ENCODE measurements at places on chromosomes 11 and 22. TPM values are rescaled to one million over a fixed set of nuclear protein-coding genes. Genes with fewer than 3 reads are reported as not detected.

- peak; percentile 24 for DNase-seq
These were observed 182.5 kb downstream of the CADM1 start for GRCh38 chr11:115321605-115322289.

GRCh38 chr11:30565027-30565426, 21.1 kb downstream of the MPPED2 start:
- no peak for DNase-seq

DNA sequence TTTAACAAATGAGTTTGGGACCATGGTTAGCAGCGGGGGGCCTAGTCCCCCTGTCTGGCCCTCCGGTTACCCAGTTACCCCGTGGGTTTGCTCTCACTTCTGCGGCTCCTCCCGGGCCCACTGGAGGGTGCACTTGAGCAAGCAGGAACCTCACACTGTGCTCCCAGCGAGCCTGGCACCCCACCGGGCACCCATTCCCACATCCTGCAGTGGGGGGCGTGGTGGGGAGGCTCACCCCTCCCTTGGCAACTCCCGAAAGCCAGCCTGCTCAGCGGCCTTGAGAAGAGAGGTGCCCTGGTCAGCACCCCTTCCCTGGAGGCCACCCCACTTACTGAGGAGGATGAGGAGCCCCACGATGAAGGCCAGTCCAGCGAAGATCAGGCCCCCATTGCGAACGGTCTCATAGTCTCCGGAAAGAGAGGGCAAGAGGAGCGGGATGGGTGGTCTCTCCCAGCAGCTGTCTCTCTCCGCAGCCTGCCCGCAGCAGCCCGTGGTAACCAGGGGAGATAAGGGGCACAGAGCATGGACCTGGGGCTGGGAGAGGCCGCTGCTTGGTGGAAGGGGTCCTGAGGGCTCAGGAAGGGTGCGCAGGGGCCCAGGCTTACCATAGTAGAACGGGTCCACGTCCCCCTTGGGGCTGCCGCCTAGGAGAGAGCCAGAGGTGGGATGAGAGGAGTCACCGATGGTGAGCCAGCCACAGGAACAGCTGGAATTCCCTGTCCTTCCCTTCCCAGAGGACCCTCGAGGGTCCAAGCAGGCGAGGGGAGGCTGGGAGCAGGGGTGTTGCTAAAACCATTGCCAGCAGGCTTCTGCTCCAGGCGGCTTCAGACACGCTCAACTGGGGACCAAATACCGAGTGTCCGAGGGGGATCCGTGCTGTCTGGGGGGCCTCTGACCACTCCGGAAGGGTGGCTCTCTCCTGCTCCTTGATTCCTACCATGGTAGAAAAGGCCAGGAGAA, 2.2 kb downstream of the FXYD2 start:
- DNase-seq: no peak

DNA sequence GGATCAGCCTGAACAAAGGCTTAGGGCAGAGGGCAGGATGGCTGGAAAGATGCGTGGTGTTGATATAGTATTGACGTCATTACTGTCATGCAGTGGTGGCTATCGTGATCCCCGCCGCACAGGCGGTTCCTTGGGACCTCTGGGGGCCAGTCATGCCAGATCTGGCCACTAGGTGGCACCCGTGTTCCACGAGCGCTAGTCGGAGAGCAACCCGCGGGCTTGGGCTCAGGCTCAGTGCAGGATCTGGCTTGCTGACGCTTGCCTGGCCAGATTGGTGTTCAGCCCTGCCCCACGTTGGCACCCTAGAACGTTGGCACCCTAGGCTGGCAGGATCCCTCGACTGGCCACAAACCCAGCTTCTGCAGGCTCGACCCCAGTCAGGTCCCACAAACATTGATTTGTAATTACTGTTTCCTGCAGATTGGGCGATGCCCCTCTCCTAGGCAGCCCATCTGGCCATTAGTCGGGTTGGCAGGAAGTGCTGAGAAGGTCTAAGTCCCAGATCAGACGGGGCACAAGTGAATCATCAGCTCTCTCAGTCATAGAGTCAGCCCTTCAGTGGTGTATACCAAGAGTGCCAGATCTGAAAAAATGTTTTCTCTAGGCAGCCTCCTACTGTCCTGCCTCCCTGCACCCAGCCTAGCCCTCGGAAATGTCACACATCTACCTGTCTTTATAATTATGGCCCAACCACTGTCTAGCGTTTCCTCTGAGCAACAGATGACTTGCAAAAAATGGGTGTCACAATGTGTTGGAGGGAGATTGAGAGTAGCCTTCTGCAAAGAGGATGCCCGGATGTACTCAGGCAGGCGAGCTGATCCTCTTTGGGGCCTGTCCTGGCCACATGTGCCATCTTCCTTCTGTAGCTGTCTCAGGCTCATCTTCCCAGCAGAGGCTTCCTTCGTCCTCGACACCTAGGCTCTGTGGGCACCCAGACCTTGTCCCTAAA, 315.3 kb downstream of the TMEM135 start:
- DNase-seq: peak; percentile 77

GRCh38 chr11:606245-606644, 9.5 kb downstream of the IRF7 start:
- DNase-seq: peak; percentile 90

- DNase-seq: peak; percentile 83
These were observed 1.9 kb upstream of the BAIAP2L2 start for GRCh38 chr22:38112381-38112780.

DNA sequence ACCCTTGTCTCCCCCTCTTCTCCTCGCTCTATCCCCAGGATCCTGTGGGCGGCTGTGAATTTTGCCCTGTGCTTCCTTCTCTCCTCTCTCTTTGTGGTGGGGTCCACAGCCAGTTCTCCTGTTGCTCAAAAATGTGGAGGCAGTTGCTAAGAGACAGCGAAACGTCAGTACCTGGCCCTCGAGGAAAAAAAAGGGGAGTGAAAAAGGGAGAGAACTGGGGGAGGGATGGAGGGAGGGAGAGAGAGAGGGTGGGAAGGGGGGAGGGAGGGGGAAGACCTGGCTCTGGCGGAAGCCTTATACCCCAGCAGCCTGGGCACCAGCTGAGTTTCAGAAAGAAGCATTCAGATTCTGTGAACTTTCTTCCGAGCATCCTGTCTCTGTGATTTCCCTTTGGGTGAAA, 2.1 kb upstream of the LRRC55 start:
- no peak for DNase-seq

DNA sequence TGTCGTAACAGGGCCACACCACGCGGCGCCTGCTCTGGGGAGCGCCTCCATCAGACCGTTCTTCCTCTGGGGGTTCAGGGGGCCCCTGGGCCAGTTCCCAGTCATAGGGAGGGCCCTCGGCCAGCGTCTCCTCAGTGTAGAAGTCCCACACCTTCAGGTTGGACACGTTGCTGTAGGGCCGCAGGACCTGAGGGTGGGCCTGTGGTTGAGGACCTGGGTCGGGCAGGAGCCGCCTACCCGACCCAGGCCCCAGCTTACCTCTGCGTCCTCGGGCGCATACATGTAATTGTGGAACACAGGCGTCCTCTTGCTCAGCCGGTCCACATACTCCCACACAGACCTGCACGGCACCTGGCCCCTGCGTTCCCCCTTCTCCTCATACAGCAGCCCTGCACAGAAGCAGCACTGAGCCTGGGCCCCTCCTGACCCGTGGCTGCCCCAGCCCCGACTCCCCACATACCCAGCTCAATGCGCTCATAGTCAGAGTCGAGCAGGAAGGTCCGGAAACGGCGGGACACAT, 20.2 kb downstream of the SBF1 start:
- DNase-seq: no peak

- DNase-seq: no peak
These were observed 1223.9 kb downstream of the BRD1 start for GRCh38 chr22:48603621-48604320.

GRCh38 chr22:37300551-37301017, 18.3 kb downstream of the CYTH4 start:
- DNase-seq: no peak

GRCh38 chr11:122226810-122227379, 110.9 kb upstream of the BLID start:
- no peak for DNase-seq

- no peak for DNase-seq
These were observed 187.5 kb downstream of the SHANK2 start for GRCh38 chr11:71064702-71065515.

DNA sequence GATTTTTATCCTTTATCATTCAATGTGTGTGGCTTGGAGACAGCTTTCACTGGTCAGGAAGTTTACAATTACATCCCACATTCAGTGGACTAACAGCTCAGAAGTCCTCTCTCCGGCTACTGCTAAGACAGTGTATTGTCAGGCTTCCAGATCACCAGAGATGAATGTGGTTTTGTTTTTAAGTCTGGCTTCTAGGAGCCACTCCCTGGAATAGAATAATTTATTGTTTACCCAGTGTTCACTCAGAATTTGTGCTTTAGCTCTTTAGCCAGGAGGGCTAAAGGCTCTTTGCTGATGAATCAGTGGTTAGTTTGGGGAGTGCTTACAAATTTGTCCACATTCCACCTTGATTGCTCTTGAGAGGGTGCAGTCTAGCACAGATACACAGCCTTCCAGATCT, 26.5 kb downstream of the TRIM77 start:
- DNase-seq: no peak

DNA sequence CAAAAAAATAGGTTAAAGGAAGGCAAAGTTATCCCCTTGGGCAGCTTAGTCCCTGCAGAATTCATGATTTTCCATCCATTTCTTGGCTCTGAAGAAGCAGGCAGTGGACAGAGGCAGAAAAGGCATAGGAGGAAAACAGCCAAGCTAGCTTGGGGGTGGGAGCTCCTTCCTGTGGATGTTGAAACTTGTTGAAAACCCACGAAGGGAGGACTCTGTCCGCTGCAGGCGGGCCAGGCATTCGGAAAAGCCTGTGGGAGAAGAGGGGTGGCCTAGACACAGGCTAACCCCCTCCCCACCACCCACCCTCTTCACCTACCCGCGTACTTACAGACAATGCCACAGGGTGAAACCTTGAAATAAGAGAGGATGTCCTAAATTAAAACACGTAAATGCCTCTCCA, 72.1 kb downstream of the C22orf31 start:
- DNase-seq: no peak

DNA sequence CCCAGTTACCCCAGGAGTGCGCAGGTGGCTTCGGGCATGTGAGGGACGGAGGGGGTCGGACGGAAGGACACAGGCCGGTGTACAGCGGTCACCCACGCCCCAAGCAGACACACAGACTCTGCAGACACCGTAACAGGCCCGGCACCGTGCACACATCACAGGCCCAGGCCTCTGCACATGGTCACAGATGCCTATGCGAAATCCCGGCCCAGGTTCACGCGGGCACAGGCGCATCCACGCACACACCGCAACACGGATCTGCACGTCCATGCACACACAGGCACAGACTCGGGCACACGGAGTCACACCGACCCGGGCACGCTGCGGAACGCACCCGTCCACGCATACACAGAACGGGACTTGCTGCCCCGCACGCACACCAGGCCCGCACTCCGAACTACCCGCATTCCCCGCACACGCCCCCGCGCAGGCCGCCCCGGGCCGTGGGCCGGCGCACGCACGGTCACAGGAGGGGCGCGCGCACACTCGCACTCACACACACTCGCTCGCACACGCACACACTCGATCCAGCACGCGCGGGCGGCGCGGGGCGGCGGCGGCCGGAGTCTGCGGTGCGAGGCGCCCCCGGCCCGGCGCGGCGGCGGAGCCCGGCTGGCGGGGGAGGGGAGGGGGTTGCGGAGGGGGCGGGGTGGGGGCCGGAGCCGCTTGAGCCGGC, at the start of gene MGAT3:
Gene MGAT3, plus strand, starts transcription at position 491 of the 676 bp plus-strand sequence. CDS start 30,336 bp downstream, outside the sequence.
- peak; percentile 84 for DNase-seq

GRCh38 chr22:41875531-41876270, 39.2 kb downstream of the SHISA8 start:
- DNase-seq: no peak

GRCh38 chr22:46738647-46739093, 618 bp upstream of the CERK start:
- no peak for DNase-seq

DNA sequence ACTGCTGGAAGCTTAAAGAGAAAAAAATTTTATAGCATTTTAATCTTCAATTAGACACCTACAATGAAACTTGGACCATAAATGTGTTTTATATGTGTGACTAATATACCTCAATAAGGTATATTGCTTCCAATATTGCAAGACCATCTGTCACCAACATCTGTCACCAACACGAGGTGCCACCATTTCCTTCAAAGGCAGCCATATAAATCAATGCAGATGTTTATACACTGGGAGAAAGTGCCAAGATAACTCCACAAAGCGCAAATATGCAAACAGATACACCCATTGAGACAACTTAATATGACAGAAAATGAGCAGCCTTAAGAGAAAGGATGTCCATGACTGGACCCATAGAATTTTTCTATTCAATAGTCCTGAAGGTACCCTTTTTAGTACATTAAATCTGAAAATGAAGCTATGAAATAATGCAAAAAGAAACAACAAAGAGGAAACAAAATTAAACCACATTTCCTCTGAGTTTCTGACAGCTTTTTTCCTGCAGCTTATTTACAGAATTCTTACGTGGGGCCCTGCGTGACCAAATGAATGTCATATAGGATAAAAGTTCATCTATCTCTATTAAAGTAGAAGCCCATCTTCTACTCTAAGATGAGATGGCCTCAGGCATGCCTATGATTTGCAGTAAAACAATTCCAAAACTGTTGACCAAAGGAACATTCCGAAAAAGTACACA, 12.5 kb downstream of the MPZL3 start:
- DNase-seq: no peak

GRCh38 chr22:39496131-39496838, 5.8 kb upstream of the MIEF1 start:
- no peak for DNase-seq

DNA sequence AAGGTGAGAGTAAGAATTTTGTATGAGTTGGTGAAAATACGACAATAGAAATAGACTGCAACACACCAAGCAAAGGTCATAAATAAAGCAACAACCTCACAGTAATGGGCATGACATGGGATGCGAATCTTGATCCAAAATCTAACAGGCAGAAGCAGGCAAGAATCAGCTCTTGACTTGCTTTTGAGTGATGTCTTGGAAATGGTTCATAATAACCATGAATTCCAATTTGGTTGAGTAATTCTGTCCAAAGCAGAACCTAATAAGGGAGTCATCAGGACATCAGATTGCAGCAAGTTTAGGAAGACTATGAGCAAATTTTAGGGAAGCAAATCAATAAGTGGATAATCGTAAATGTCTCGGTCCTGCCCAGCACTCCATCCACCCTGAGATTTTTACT, 224.0 kb upstream of the ISX start:
- DNase-seq: no peak

GRCh38 chr22:43928468-43928867, 4.9 kb downstream of the PNPLA3 start:
- no peak for DNase-seq

DNA sequence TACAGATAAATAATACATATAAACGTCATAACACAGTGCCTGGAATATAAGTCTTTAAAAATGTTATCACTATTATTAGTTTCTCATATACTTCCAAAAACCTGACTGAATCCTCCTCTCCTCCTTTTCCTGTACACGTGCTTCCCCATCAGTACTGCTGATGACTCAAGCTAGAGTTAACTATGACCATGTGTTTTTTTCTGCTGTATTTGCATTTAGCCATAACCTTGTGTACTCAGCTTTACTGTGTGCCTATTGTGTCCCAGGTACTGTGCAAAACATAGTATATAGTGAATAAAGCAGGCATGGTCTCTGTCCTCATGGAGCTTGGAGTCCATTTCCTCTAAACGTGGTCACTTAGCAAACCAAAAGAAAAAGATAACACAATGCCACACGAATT, 56.5 kb upstream of the ARHGAP32 start:
- DNase-seq: no peak

The SLC37A4 gene
- 11.4 TPM for total RNA-seq

The MMP8 gene
- total RNA-seq: 1.7 TPM

The ADM2 gene
- 2.1 TPM for total RNA-seq

The MOV10L1 gene
- total RNA-seq: 0.86 TPM

The RFPL2 gene
- not detected for total RNA-seq

The IRAG1 gene
- 8.8 TPM for total RNA-seq

The APLNR gene
- total RNA-seq: 1.1 TPM

The IL17REL gene
- total RNA-seq: 0.06 TPM

The CD44 gene
- 696 TPM for total RNA-seq

Data from upper lobe of left lung (tissue), 6 donors.